GM12865 (cell line): ENCODE measurements at places on chromosomes 3 and 15.

- no peak for DNase-seq
These were observed 90.5 kb upstream of the LRRN1 start for GRCh38 chr3:3708769-3709115.

DNA sequence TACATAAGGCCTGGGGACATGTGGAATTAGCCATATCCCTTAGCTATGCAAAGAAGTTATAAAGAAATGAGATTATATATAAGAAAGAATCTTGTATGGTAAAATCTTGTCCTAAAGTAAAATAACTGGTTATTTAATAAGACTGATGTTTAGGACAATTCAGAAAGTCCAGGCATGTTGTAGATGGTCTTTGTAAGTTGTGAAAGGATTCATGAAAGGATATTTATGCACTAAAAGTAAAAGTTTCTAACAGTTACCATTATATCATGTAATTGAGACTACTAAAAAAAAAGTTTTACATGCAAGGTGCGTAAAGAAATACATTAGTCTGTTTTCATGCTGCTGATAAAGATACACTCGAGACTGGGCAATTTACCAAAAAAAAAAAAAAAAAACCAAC, 146.3 kb downstream of the FMN1 start:
- DNase-seq = no peak

DNA sequence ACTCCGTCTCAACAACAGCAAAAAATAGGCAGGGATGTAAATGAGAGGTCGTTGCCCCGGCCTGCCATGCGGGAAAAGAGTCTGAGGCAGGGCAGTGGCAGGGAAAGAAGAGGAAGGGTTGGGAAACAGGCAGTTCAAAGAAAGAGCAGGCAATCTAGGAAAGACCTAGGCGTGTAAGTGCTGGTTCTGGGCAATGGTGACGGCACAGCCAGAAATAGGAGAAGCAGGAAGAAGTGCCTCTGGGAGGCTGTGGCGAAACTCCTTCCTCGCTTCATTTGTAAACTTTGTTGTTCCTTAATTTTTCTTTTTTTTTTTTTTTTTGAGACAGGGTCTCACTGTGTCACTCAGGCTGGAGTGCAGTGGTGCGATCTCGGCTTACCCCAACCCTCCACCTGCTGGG, 4.3 kb downstream of the SLC51A start:
- no peak for DNase-seq

GRCh38 chr15:67079361-67079760, 14.0 kb downstream of the SMAD3 start:
- DNase-seq = no peak

- DNase-seq = no peak
These were observed 104.4 kb downstream of the DNAJB8 start for GRCh38 chr3:128362026-128362965.

- DNase-seq = no peak
These were observed 25.8 kb downstream of the AQP9 start for GRCh38 chr15:58163985-58164384.

GRCh38 chr3:16124636-16125035, 49.8 kb upstream of the GALNT15 start:
- DNase-seq = no peak

DNA sequence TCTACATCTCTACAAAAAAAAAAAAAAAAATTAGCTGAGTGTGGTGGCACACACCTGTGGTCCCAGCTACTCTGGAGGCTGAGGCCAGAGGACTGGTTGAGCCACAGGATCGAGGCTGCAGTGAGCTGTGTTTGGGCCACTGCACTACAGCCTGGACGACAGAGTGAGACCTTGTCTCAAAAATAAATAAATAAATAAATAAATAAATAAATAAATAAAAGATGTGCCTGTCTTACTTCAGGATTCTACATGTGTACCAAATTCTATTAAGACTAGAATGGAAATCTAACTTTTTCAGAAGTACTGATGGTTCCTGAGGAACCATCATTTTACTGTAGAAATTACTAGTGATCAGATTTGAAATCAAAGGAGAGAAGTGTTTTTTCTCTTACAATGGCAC, 51.9 kb downstream of the TTBK2 start:
- DNase-seq = no peak

DNA sequence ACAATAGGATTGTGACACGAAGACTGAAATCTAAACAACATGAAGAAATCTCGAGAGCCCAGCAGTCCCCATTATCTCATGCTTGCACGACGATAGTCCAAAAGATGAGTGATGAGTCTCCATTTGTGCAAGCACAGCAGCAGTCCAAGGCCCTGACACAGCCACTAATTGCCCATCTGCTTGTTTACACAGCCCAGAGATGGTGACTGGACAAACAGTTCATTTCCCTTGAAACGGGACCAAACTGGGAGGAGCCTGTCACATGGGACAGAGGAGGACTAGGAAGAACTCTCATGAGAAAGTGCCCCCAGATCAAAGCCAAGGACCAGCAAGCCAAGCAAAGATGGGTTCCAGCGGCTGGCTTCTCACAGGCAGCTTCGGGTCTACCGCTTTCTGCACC, 121.0 kb downstream of the GREM1 start:
- DNase-seq = no peak

DNA sequence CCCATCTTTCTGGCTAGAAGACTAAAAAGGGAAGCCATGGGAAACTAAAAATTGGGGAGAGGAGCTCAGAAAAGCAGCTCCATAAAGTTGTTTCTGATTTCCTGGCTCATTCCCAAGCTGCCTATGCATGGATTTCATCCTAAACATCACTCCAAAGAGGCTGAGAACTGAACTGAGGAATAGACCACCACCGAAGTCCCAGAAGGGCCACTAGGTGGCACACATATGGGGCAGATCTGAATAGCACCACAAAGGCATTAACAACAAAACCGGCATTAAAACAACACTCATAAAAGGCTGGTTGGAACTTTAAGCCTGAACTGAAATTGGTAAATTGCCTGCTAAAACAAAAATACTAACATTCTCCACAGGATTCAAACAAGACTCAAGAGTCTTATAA, 106.3 kb downstream of the PLD1 start:
- DNase-seq = peak; percentile 47

GRCh38 chr3:15330031-15330596, 2.3 kb downstream of the SH3BP5 start:
- peak; percentile 26 for DNase-seq

GRCh38 chr3:117998071-117998470, 1036.6 kb downstream of the IGSF11 start:
- DNase-seq = no peak

- DNase-seq = no peak
These were observed 498 bp downstream of the ZNF280D start for GRCh38 chr15:56732886-56733135.

DNA sequence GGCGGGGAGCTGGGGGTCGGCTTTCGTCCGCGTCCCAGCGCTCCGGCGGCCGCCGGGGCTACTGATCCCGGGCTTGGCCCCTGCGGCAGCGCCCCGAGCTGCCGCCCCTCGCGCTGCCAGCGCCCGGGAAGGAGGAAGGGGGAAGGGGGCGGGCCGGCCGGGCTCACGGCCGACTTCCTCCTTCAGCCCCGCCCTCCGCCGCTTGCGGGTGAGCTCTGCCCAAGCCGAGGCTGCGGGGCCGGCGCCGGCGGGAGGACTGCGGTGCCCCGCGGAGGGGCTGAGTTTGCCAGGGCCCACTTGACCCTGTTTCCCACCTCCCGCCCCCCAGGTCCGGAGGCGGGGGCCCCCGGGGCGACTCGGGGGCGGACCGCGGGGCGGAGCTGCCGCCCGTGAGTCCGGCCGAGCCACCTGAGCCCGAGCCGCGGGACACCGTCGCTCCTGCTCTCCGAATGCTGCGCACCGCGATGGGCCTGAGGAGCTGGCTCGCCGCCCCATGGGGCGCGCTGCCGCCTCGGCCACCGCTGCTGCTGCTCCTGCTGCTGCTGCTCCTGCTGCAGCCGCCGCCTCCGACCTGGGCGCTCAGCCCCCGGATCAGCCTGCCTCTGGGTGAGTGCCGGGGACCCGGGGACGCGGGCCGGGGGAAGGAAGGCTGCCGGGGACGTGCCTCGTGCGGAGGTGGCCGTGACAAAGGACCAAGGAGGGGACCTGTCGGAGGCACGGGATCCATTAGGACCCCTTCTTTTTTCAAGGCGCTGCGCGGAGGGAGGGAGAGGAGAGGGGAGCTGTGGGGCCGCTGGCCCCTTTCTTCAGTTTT, at the start of gene SEMA4B:
SEMA4B (plus strand) TSS at position 201 of the 814 bp plus-strand sequence; CDS start at position 450, 249 bp downstream.
- peak; percentile 79 for DNase-seq

GRCh38 chr15:34652726-34653033, 69.2 kb upstream of the GOLGA8B start:
- no peak for DNase-seq

- DNase-seq = peak; percentile 21
These were observed 73.1 kb upstream of the UMPS start for GRCh38 chr3:124657138-124657537.

DNA sequence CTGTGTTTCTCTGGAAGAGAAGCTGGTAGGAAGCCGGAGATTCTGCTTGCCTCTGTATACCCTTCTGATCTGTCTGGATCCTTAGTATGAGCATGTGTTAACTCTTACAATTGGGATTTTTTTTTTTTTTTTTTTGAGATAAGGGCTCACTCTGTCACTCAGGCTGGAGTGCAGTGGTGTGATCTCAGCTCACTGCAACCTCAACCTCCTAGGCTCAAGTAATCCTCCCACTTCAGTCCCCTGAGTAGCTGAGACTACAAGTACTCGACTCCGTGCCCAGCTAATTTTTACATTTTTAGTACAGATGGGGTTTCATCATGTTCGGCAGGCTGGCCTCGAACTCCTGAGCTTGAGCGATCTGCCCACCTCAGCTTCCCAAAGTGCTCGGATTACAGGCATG, 44.5 kb downstream of the RPN1 start:
- no peak for DNase-seq

- DNase-seq = peak; percentile 36
These were observed 122.4 kb downstream of the UBE2E2 start for GRCh38 chr3:23325466-23326065.

DNA sequence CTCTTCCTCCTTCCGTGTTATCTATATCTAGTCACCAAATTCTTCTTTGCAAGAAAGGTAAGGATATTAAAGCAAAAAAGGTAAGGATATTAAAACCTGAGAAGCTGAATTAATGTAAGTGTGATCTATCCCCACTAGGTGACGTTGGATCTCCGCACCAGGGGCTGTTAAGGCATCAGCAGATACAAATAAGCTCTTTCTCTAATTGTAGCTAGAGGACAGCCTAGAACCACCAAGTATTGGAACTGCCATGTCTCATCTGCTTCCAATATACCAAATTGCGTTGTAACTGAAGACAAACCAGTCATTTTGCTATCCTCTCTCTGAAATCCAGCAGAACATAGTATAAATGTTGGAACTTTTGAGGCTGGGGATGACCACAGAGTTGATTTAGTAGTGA, 471.2 kb upstream of the TGFBR2 start:
- peak; percentile 4 for DNase-seq

GRCh38 chr3:134525293-134525692, 39.4 kb downstream of the CEP63 start:
- no peak for DNase-seq

DNA sequence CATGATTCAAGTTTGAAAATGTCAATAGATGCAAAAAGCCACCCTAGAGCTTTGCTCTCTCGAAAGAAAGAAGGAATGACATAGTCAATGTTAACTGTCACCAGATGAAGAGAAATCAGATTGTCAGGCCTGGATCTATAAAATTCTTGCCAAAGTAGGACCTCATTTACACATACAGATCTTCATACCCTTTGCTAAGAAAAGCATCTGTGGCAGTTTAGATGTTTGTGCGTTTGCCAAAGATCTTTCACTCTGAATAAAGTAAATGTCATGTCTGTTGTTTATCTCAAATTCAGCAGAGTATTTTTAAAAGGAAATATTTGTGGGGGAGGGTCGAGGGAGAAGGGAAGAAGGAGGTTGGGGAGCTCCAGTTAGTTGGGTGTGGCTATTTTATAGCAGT, 119.4 kb downstream of the FEZF2 start:
- DNase-seq = no peak

DNA sequence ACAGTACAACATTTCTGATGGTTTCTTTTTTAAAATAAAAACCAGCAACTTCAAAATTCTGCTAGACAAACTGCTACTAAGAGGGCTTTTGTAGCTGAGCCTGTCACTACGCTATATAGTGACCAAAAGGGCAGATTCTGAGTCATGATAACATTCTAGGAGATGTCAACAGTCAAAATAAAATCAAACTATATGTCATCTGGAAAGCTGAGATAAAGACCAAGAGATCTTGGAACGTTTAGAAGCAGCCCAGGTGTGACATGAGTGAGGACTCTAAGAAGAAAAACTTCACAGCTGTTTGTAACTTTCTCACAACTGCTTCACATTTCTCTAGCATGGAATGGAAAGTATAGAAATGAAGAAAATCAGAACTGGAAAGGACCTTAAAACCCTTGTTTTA, 84.6 kb downstream of the FILIP1L start:
- peak; percentile 61 for DNase-seq

DNA sequence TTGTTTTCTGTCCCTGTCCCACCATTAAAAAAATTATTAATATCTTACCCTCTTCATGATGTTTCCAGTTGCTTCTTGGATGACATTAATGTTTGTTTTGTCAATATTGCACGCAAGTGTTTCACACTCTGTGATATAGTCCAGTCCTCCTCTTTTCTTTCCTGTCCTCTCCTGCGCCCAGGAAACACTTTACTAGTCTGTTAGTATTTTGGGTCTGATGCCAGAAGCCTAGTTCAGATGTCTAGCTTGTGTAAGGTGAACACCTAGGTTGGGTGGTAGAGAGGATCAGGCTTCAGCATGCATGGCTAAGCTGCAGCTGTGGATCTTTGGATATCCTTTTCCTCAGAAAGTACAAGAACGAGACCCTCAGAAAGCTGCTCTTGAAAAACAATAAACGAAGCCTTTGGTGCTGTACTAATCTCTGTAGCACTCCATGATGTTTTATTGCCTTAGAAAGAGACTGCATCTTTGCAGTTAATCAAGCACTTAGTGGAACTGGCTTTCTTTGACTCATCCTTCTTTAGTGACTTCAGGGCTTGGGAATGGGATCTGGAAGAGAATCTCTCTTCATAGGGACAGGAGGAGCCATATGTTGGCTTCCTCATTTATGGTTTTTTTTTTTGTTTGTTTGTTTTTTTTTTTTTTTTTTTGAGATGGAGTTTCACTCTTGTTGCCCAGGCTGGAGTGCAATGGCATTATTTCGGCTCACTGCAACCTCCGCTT, 253.4 kb downstream of the LPP start:
- no peak for DNase-seq

DNA sequence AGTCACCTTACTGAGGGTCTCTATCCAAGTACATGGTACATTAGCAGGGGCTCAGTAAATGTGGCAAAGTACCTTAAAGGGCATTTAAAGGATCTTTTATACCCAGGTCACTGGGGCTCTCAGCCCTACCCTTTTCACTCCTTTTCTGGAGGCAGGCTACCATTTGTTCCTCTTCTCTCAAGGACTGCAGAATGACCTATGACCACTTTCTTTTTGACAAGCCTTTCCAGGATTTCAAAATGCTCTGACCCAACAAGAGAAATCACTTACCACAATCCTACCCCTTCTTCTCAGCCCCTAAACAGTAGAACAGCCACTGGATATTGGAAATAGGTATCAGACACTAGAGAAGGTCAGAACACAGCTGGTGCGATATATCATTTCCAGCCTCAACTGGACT, 221.8 kb upstream of the TPRG1 start:
- no peak for DNase-seq
